Activated CD8-positive, alpha-beta T cell treated with anti-CD3 and anti-CD28 coated beads for 36 hours (primary cell): ENCODE measurements at places on chromosomes 5 and 9. TPM values are rescaled to one million over a fixed set of nuclear protein-coding genes. Genes with fewer than 3 reads are reported as not detected.

GRCh38 chr9:126617823-126618165, 4.1 kb downstream of the LMX1B start:
- DNase-seq = no peak

GRCh38 chr5:19902316-19902934, 85.6 kb downstream of the CDH18 start:
- no peak for DNase-seq

GRCh38 chr5:139951296-139951924, 91.7 kb downstream of the NRG2 start:
- DNase-seq = no peak

DNA sequence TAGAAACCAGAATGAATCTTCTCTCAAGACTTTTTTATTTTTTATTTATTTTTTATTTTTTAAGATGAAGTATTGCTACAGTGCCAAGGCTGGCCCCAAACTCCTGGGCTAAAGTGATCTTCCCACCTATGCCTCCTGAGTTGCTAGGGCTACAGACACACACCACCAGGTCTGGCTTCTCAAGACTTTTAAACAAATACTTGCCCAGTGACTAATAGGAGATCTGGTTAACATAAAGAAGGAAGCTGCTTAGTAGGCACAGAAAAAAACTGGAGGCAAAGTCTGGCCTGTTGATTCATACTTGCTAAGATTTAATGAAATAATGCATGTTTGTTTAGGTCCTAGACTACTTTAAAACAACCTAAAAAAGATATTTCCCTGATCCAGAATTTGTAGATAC, 43.8 kb downstream of the SLC38A9 start:
- DNase-seq = no peak

DNA sequence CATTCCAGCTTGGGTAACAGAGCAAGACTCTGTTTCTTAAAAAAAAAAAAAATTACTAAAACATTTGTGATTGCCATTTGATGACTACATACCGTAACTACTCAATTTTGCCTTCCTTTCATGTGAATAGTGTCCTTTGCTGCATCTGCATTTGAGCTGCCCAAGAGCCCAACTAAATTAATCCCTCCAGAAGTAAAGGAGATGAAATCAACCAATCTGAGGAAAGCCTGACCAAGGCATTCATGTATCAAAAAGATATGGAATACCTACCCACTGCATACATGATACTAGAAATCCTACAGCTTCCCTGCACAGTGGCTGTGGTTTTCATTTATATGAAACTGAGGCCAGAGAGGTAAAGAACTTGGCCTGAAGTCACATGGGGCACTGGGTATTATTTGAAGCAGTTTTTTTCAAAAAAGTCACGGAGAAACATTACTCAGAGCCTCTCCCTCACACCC, 177.5 kb downstream of the AOPEP start:
- DNase-seq = no peak

DNA sequence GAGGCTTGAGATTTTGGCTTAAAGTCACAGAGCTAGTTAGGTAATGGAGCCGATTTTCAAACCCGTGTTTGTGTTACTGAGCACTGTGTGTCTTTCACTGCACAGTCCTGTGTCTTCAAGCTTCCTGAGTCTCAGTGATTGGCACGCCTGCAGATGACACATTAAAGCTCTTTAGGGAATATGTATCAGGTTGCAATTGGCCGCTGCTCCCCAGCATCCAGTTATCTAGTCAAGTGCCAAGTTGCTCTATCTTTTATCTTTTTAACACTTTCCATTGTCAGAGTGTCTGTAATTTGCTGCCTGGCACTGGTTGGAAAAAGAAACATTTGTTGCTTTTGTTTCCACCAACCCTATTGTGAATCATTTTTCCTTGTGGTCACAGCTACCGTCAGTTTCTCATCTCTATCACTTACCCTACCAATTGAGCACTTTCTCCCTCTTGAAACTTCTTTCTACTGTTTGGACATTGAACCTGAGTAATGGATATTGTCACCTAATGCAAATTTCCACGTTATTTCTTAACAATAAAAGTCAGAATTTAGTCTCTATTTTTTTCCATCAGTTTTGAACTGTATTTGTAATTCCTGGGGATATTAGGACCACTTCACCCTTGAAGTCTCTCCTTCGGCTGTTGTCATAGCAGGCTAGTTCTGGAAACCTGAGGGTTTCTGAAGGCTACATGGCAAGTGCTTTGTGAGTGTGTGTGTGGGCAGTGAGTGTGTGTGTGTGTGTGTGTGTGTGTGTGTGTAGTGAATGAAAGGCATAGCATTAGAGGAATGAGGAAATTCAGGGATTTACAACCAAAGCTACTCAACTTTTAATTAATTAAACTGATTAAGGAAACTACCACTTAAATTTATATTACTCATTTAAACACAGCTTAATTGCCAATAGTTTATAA, 274.3 kb downstream of the ISL1 start:
- DNase-seq = no peak

DNA sequence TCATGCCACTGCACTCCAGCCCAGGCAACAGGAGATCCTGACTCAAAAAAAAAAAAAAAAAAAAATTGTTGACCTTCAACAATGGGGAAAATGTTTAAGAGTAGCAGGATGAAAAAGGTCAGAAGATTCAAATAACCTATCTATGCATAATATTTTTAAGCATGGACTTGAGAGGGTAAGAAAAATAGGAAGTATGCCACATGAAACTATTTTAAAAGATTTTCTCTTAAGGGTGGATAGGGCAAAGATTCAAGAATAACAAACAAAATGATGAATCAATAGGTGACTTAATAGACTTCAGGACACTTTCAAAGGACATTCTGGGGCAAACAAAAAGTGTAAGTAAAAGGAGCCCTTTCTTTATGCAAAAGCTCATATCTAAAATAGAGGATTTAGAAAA, 3.2 kb downstream of the TEX48 start:
- DNase-seq = no peak

GRCh38 chr9:137077010-137077747, at the start of gene UAP1L1:
Gene UAP1L1, plus strand, starts transcription at chr9:137077517. Its CDS starts 16 bp downstream, at chr9:137077533.
- DNase-seq = peak; percentile 77

- DNase-seq = no peak
Measured at GRCh38 chr5:179378116-179378440, 32.8 kb upstream of the ADAMTS2 start.

GRCh38 chr9:136668983-136669790, 6.5 kb downstream of the EGFL7 start:
- DNase-seq = peak; percentile 39

- no peak for DNase-seq
Measured at GRCh38 chr5:154278186-154278585, 87.7 kb downstream of the GALNT10 start.

GRCh38 chr5:4001758-4002533, 406.3 kb downstream of the IRX1 start:
- no peak for DNase-seq

DNA sequence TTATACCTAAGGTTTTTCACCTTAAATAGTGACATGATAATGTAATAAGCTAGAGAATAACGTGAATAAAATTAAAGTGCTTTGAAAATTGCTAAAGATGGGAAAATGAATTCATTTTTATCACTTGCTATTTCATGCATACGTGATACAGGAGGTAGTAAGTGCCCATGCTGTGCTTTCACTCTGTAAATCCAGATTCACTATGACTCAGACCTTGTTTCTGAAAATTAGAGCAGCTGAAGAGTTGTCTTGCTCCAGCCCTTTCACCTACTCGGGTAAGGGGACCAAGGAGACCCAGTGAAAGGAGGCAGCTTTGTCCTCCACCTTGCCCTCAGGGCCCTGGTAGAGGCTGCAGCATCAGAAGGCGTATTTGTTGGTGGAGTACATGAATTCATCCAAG, 87.9 kb downstream of the ANKH start:
- DNase-seq = no peak

- DNase-seq = no peak
Measured at GRCh38 chr9:13974891-13975290, 339.1 kb downstream of the NFIB start.

GRCh38 chr5:15496886-15497285, 3.1 kb upstream of the FBXL7 start:
- no peak for DNase-seq

GRCh38 chr9:105475302-105475701, 27.5 kb downstream of the FSD1L start:
- no peak for DNase-seq

DNA sequence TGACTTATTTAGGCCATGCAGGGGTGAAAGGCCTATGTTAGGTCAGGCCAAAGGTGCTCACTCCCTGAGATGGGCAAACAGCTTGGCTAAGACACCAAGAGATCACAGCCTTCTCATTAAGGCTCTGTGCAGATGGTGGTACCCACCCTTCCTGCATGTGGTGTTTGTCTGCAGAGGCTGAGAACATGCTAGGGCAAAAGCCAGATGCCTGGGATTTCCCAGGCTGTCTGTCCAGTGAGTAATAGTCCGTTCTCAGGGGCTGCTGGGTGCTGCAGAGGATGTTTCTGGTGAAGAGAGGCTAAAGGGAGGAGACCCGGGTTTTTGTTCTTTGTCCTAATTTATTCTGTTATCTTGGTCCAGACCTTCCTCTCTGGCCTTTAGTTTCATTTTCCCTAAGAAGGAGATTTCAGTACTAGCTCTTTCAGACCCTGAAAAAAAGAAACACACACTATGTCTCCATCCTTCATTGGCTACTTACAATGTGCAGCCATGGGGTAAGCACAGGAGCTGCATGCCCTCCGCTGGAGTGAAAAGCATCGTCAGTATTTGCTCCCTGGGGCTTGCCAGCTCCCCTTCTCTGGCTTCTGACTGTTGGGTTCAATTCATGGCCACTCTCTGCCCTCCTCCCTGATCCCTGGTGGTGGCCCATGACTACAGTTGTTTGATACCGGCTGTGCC, 23.4 kb upstream of the GLRA1 start:
- DNase-seq = no peak

DNA sequence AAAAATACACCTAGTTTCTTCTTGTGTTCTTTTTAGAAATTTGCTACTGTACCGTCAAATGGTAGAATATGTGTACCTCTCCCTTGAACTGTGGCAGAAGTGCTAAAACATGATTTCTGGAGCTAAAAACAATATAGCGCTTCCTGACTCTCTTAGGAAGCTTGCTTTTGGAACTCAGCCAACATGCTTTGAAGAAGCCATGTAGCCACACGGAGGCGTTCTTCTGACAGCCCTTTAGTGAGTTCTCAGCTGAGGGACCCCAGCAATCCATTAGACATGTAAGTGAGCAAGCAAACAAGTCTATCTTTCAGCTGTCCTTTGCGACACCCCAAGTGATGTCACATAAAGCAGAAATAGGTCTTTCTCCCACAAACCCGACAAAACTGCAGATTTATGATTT, 917.0 kb downstream of the CDH9 start:
- DNase-seq = no peak

- no peak for DNase-seq
Measured at GRCh38 chr5:150184006-150184405, 5.9 kb upstream of the SLC6A7 start.

GRCh38 chr9:114836769-114837168, 30.9 kb upstream of the TNFSF15 start:
- DNase-seq = peak; percentile 60

DNA sequence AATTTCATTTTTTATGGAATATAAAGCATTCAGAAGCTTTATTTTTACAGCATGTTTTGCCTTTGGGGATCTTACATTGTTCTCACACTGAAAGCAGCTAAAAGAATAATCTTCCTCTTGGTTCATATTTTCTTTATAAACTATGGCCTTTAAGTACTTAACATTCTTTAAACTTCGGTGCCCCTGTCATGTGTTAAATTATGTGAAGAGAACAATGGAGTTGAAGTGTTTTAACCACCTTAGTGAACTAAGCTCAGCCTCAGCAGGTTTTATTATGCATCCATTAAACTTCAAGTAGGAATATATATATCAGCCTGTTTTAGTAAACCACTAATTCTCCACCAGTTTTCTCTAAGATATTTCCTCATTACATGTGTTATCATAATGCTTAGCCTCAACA, 371.4 kb upstream of the CDH18 start:
- no peak for DNase-seq

- no peak for DNase-seq
Measured at GRCh38 chr9:110886832-110887231, 151.4 kb downstream of the LPAR1 start.

- DNase-seq = peak; percentile 60
Measured at GRCh38 chr5:119396030-119396664, 40.3 kb downstream of the TNFAIP8 start.

- no peak for DNase-seq
Measured at GRCh38 chr9:16069671-16070454, 517.0 kb downstream of the CCDC171 start.

DNA sequence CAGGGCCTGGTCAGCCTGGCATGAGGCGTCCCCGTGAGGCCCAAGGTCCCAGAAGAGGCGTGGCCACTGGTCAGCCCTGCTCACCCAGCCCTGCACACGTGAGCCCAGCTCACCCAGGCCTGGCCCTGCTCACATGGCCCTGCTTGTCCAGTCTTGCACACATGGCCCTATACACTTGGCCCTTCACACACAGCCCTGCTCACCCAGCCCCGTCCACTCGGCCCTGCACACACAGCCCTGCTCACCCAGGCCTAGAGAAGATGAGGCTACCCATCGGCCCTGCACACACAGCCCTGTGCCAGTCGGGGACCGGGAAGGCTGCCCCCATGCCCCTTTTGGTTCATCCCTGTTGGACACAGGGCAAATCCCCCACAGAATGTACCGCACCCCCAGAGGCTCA, 28.4 kb downstream of the ZDHHC11B start:
- DNase-seq = no peak

DNA sequence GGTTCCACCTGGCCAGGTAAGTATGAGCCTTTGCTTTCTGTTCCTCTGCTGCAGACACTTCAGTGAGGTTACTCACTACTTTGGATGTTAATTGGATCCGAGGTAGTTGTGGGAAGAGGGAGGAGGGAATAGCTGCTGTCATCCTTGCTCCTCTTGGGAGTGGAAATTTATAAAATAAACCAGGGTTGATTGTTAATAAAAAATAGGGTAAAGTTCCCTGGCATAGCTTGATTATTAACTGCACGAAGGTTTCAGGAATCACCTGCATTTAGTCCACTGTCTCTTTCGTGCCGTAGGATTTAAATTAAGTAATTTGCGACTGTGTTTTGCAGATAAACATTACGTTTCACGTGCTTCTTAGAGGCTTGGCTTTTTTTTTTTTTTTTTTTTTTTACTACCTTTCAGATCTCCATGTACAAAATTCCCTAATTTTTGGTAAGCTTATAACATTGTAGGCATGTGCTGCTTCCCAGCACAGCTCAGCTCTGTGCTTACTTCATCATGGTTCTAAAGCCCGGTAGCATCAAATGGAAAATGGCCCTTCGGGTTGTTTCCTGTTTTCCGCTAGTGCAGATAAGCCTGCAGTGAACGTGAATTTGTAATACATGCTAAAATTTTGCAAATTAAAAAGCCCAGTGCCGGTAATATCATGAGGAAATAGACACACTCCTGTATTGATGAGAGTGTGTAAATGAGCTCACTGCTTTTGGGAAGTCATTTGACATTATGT, 26.9 kb upstream of the LTC4S start:
- DNase-seq = no peak

The GCNT1 gene
- 3.5 TPM for total RNA-seq

The ZNF346 gene
- 17.0 TPM for total RNA-seq

The CARD6 gene
- 1.4 TPM for total RNA-seq

The VCAN gene
- total RNA-seq = not detected

The ALDH1A1 gene
- not detected for total RNA-seq

The FOXD4L5 gene
- not detected for total RNA-seq

The PCDHGA10 gene
- not detected for total RNA-seq

The TUSC1 gene
- total RNA-seq = 0.38 TPM

The CLK4 gene
- total RNA-seq = 21.1 TPM

The ALDOB gene
- not detected for total RNA-seq

The HCN1 gene
- total RNA-seq = not detected

The ACER2 gene
- total RNA-seq = 1.4 TPM

The SCGB3A1 gene
- not detected for total RNA-seq

The ITK gene
- total RNA-seq = 236 TPM

The CCNI2 gene
- 10.0 TPM for total RNA-seq
